ENCODE measurements at places on chromosomes 3 and 15.

DNA sequence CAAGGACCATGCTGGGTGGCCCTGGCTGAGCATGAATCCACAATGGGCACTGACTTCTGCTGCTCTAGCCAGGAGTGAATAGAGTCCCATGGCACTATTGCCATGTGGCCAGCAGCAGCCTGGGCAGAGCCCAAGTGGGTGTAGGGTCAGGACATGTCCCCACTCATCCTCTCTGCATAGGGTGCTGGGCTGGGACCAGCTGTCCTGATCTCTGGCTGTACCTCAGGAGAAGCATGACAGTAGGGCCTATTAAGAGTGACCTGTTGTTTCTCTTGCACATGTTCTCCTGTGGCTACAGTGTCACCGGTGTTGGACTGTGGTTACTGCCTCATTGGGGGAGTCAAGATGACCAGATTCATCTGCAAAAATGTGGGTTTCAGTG lies 46.9 kb downstream of the DLEC1 start:
- no peak for DNase-seq

DNA sequence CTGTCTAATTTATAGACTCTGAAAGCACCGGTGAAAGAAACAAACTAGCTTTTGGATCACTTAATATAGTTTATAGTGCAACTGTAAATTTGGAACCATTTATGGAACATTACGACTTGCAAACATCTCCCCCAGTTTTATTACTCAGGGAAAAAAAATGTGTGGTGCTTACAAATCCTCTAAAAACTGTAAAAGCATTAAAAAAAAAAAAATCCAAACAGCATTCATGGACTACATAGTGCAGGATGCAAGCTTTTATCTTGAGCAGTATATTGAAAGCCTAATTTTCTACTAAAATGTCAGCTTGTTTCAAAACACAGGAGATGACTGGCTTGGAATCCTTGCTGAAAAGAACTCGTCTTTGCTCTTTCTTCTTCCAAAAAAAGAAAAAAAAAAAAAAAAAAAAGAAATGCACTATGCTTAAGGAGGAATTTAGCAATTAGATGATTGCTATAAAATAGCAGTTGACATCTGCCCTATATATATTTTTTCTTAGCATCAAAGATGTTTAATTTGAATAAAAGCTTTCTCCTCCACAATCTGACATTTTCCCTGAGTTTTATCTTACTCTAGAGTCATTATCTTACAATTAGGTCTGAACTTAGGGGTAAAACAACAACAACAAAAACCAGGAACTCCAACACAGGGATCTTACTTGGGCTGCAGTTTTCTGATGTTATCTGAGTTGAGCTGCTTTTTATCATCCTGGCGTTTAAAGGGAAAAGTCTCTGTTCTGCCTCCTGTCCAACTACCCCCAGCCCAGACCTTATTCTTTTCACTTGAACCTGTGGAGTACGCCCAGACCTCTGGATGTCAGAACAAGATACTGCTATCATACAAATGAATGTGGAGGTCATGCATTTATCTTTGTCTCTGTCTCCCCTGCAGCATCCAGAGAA lies 62.6 kb upstream of the PDZRN3 start:
- DNase-seq = no peak

DNA sequence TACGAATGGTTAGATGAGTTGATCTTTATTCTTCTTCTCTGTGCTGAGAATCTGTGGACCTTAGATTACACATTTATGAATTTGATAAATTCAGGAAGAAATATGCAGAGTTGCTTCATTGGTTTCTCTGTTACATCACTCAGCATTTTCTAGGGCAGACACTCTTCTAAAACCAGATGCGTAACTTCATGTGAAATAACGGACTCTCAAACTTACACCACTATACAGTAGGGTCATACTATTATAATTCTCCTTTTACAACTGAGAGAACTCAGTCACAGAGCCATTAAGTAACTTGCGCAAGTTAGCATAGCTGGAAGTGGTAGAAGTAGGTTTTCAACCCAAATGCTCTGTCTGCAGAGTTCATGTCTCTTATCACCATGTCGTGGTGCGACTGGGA lies 5.7 kb downstream of the TMEM207 start:
- DNase-seq = no peak

- no peak for DNase-seq
These were observed 105.4 kb downstream of the SCAPER start for GRCh38 chr15:76799760-76800159.

DNA sequence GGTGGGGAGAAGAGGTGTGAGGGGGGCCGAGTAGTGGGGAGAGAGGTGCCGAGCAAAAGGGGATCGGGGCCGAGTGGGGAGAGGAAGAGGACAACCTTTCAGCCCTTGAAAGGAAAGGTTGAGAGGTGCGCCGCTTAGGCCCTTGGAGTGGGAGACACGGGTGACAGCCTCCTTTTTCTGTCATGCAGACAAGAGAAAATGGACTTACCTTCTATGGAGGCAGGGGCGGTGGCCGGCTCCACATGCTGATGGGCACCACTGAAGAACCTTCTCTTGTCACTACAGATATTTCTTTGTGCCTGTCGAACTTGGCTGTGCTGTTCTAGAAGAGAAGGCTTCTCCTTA lies 421 bp downstream of the KLHL18 start:
- peak; percentile 18 for DNase-seq

GRCh38 chr3:10609134-10609533 lies 103.7 kb upstream of the ATP2B2 start:
- no peak for DNase-seq

DNA sequence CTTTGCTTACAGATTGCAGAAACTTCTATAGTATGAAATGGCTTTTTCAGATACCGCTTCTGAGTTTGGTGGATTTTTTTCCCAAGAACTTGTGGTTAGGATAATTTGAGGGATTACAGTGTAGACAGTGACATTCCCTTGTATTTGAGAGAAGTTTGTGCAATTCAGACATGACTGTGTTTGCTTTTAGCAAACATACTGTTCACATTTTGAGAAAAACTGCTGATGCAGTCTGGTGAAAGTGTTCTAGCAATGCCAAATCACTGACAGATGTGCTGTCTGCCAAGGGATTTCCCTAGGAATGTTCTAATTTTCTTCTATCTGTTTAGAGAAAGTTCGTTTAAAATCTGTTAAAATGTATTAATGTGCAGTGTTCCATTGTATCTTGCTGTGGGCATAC lies 652.6 kb downstream of the FHIT start:
- no peak for DNase-seq

GRCh38 chr3:125309476-125309875 lies 65.6 kb downstream of the ZNF148 start:
- DNase-seq = no peak

GRCh38 chr3:151082880-151083838 lies 2.3 kb upstream of the MED12L start:
- DNase-seq = no peak

- no peak for DNase-seq
These were observed 33.2 kb downstream of the SLC12A8 start for GRCh38 chr3:125179143-125179883.

DNA sequence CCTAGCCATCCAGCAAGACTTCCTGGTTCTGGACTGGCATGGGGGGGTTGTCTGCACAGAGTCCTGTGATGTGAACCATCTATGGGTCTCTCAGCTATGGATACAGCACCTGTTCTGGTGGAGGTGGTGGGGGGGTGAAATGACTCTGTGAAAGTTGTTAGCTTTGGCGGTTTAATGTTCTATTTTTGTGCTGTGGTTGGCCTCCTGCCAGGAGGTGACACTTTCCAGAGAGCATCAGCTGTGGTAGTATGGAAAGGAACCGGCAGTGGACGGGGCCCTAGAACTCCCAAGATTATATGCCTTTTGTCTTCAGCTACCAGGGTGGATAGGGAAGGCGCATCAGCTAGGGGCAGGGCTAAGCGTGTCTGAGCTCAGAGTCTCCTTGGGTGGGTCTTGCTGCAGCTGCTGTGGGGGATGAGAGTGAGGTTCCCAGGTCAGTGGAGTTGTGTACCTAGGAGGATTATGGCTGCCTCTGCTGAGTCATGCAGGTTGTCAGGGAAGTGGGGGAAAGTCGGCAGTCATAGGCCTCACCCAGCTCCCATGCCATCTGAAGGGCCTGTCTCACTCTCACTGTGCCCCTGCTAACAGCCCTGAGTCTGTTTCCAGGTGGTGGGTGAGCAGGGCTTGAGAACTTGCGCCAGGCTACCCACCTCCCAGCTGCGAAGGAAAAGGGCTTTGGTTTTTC lies 7.1 kb upstream of the LARS2 start:
- no peak for DNase-seq

DNA sequence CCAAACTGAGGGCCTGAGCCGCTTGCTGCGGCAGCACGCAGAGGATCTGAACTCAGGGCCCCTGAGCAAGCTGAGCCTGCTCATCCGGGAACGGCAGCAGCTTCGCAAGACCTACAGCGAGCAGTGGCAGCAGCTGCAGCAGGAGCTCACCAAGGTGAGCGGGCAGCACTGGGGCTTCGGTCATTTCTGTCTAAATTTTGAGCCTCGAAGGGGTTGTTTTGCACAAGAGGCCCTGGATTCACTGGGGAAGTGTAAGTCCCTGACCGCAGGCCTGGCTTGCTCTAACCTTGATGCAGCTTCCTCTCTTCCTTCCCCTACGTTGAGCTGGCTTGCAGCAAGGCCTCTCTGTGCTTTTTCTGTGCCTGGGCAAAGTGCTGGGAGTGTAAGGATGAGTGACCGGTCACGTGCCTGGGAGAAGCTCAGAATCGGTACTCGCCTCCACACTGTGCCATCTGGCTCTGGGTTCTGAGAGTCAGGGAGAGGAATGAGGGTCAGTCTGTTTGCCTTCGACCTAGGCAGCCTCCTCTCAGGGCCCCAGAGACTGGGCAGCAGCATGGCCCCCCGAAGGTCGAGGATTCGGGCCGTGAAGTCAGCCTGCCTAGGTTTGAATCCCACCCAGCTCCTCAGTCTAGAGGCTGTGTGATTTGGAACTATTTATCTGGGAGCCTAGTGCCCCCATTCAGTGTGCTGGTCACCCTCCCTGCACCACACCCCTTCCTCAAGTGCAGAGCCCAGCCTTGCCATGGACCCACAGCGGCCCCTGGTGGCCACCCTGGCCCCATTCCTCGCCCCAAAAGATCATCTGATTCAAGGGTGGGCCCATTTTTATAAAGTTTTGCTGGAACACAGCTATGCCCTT lies 1.4 kb downstream of the FES start:
- peak; percentile 86 for DNase-seq

GRCh38 chr15:42226648-42227047 lies 18.5 kb upstream of the VPS39 start:
- no peak for DNase-seq
